Fibroblast of the aortic adventitia (primary cell): ENCODE measurements at places on chromosomes 12 and 14.

GRCh38 chr14:61968207-61968606, 206.0 kb downstream of the SNAPC1 start:
- DNase-seq = no peak

DNA sequence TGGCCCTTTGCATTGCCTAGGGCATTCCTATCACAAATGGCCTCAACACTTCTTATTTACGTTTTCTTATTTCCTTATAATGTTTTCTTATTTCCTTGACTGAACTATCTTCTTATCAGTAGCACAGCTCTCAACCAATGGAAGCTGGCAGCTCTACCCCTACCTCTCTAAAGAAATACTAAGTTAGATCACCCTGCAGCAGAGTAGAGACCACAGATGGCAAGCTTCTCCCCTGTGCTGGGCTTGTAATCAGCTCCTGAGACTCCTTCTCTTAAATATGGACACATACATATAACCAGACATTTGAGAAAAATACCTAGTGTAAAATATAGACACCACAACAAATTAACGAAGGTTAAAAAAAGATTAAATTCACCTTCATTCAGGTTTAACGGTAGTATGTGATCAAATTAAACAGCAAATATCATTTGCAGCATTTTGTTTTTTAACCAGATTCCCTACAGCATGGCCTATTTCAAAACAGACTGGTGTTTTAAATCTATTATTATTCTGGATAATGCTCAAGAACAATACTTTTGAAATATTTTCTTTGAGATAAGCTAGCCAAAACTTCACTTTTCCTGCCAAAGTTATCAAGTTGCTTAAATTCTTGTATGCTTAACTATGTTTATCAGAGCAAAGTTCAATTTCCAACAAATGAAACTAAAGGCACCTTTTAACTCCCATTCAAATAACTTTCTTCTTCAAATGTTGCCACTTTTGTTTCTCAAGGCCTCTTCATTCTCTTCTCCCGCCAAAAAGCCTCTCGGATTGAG, 54.3 kb downstream of the SLC41A2 start:
- DNase-seq = peak; percentile 93

- no peak for DNase-seq
Measured at GRCh38 chr14:24713404-24713803, 79.4 kb upstream of the GZMB start.

- DNase-seq = peak; percentile 37
Measured at GRCh38 chr14:92473261-92473968, 40.2 kb upstream of the RIN3 start.

DNA sequence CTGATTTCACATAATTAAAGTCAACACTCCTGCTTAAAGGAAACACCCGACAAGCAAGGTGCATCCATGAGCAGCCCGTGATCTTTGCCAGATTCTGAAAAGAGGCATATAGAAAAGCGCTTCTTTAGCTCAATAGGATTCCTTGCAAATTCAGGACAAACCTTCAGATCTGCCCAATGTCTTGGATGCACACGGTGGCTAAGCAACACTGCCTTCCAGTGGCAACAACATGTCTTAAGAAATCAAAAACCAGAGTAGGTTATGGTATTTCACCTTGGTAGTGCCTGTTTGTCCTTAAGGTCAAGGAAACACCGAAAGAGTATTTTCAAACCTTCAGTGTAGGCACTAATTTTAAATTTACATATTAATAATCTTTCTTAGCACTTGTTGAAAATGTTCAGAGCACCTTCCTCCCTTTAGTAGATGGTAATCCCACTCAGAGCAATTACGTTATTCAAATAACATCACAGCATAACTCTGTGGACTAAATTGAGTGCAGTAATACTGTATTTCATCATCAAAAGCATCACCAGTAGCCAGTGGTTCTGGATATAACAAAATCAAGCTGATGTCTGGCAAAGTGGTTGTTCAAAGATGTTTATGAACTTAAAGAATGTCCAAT, 58.0 kb upstream of the CDKN3 start:
- DNase-seq = peak; percentile 75

DNA sequence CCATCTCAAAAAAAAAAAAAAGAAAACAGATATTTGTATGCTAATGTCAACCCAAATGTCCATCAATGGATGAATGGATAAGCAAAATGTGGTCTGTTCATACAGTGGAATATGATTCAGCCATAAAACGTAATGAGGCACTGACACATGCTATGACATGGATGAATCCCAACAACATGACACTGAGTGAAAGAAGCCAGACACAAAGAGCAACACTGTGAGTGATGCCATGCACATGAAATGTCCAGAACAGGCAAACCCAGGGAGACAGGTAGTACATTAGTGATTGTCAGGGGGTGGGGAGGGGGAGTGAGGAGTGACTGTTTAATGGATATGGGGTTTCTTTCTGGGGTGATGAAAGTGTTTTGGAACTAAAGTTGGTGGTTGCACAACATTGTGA, 50.2 kb downstream of the ARL6IP4 start:
- DNase-seq = no peak

- no peak for DNase-seq
Measured at GRCh38 chr12:63066782-63067181, 84.2 kb downstream of the AVPR1A start.

- DNase-seq = no peak
Measured at GRCh38 chr12:105227879-105228278, 8.1 kb downstream of the APPL2 start.

DNA sequence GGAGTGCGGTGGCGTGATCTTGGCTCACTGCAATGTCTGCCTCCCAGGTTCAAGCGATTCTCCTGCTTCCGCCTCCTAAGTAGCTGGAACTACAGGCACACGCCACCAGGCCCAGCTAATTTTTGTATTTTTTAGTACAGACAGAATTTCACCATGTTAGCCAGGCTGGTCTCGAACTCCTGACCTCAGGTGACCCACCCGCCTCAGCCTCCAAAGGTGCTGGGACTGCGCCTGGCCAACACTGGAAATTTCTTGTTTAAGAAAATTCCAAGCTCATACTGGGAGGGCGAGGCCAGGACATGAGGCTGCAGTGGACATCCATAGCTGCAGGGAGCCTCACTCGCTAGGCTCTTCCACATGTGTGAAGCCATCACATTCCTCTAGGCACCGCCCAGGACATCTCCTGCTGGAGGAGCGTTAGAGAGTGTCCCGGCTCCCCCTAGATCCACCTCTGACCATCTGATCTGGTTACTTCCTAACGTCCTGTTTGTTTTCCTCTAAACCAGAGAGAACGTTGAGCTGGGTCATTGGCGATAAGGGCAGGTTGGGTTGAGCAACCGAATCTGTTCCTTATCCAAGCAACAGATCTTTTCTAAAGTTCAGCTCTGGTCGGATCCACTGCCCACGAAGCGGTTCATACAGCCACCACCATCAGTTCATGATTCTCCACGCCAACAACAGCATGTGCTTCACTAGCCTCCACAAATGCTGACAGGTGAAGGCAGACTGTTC, 108.2 kb upstream of the MED13L start:
- no peak for DNase-seq

DNA sequence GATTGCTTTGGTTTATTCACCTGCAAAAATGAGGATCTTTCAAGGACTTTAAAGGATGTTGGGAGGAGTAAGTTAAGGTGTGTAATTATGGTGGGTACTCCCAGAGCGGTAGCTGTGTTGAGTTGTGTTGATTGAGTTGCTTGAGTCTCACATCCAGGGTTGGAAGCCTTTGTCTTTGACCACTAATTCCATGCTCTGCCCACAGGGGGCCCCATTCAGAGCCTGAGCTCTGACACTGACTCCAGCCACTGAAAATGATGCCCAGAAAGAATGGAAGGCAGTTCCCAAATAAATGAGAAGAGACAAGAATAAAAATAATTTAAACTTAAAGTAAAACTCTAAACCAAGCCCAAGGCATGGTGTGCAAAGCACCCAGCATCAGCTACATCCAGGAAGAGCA, 237.4 kb upstream of the PWP1 start:
- peak; percentile 36 for DNase-seq

- peak; percentile 97 for DNase-seq
Measured at GRCh38 chr12:6167327-6168280, 32.6 kb upstream of the CD9 start.

- DNase-seq = no peak
Measured at GRCh38 chr12:106035421-106035820, 103.3 kb downstream of the NUAK1 start.

- DNase-seq = no peak
Measured at GRCh38 chr12:60093428-60093827, 497.6 kb downstream of the SLC16A7 start.

- no peak for DNase-seq
Measured at GRCh38 chr12:16796168-16796567, 190.2 kb upstream of the LMO3 start.

DNA sequence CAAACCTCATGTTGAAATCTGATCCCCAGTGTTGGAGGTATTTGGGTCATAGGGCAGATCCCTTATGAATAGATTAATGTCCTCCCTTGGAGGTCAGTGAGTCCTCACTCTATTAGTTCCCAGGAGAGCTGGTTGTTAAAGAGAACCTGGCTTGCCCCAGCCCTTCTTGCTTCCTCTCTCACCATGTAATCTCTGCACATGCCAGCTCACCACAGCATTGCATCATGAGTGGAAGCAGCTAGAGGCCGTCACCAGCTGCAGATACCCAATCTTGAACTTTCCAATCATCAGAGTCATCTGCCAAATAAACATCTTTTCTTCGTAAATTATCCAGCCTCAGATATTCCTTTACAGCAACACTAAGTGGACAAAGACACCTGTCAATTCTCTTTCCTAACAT, 161.8 kb upstream of the IGF1 start:
- DNase-seq = no peak

- no peak for DNase-seq
Measured at GRCh38 chr14:100155756-100156616, 3.5 kb downstream of the DEGS2 start.

DNA sequence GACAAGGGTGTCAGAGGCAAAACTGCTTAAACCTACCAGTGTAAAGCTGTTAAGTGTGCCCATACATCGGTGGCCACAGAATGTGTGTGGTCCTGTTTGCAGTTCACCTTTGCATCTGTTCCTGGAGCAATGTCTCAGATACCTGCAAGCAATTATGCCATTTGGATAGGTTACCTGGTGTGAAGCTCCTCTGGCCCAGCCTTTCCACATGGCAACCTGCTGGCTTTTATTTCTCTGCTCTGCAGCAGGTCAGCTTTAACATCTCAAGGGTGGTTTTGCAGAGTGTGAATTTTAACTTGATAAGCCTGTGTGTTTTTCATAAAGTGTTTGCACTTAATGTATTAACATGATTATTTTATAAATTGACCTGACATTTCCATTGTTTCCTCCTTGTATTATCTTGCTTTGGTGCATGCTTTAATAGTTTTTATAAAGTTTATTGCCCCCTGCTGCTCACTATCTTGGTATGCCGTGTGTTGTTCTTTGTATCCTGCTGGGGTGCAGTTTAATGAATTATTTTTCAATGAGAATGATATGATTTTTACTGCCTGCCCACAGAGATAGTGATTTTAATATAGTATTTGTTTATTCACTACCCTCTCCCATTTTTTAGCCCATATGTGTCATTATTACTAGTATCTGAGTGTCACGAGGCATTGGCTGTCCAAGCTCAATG, 403.8 kb downstream of the NPAS3 start:
- DNase-seq = no peak

DNA sequence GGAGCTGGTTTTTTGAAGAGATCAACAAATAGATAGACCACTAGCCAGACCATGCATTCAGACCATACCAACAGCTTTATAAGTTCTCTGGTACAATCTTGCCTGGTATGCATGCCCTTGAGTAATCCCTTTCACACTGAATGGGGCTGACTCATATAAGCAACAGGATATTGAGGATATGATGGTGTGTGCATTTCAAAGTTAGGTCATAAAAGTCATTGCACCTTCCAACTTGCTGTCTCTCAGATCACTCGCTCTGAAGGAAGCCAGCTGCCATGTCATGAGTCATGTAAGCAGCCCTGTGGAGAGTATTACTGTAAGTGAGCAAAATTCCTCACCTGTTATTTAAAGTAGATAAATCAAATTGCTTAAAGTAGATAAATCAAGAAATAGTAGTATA, 45.0 kb upstream of the OR6J1 start:
- DNase-seq = peak; percentile 98
